Daoy (cell line): ENCODE measurements at places on chromosomes 6 and 20. TPM values are rescaled to one million over a fixed set of nuclear protein-coding genes. Genes with fewer than 3 reads are reported as not detected.
A peak's percentile ranks its signal among the peaks of the same experiment; 100 is the strongest.

- DNase-seq: peak; percentile 96
Observed at GRCh38 chr6:4059115-4059777, 19.7 kb downstream of the FAM217A start.

DNA sequence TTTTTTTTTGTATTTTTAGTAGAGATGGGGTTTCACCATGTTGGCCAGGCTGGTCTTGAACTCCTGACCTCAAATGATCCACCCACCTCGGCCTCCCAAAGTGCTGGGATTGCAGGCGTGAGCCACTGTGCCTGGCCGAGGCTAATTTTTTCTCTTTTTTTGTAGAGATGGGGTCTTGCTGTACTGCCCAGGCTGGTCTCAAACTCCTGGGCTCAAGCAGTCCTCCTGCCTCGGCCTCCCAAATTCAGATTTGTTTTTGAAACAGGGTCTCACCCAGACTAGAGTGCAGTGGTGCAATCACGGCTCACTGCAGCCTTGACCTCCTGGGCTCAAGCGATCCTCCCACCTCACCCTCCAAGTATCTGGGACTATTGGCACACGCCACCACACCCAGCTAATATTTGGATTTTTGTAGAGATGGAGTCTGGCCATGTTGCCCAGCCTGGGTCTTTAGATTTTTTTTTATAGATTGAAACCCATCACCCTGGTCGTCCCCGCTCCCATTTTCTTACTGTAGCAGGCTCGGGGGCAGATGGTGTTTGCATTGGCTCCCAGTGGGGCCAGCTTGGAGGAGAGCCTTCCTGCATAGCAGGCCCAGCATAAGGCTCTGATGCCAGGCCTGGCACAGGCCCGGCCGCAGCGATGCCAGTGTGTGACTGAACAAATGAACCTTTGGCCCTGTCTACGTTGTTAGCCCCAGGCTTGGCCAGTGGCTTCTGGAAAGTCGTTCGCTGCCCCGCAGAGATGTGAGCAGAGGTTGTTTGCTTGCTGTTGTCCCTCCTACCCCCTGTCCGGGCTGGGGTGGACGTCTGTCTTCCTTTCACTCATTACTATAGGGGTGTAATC, 4.3 kb upstream of the MTG2 start:
- no peak for DNase-seq

DNA sequence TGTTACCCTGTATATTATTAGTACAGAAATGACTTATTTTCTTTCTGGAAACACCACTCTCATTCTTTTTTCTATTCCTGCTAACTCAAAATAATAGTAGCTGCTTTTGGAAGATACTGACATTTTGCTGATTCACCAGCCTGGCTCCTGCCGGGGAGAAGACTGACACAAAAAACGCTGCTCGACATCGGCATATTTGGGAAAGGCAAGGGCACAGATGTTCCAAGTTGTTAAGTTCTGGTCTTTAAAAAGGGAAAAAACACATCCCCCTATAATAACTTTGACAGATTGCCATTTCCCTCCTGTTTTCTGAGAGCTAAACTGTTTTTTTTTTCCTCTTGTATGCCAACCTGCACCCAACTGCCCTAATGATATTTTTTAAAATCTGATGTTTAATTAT, 55.4 kb downstream of the CTNNBL1 start:
- DNase-seq: no peak

GRCh38 chr6:14784596-14785492, 461.0 kb upstream of the JARID2 start:
- DNase-seq: no peak

DNA sequence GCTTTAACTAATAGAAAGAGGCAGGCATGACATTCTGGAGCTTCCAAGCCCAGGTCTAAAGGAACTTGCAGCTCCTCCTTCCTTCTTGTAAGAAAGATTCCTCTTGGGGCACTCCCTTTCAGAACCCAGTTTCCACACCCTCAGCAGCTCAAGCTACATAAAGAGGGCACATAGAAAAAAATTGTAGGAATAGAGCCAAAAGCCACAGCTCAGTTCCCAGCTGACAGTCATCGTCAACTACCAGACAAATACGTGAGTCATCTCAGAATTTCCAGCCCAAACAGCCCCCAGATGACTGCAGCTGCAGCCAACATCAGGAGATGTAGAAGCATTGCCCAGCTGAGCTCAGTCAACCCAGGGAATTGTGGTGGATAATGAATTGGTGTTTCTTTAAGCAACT, 349.8 kb upstream of the ARID1B start:
- DNase-seq: peak; percentile 71

The SLC22A23 gene
- 1.5 and 2.7 TPM in 2 replicates for total RNA-seq

GRCh38 chr6:30570263-30570662, 979 bp upstream of the ABCF1 start:
- no peak for DNase-seq
